ENCODE measurements at places on chromosomes 5 and 9.

- DNase-seq: no peak
Measured at GRCh38 chr9:127233550-127233949, 31.0 kb upstream of the GARNL3 start.

- no peak for DNase-seq
Measured at GRCh38 chr5:1800472-1801221, 560 bp upstream of the NDUFS6 start.

- DNase-seq: peak; percentile 51
Measured at GRCh38 chr9:110152704-110153374, 55.1 kb downstream of the C9orf152 start.

- no peak for DNase-seq
Measured at GRCh38 chr5:9105851-9106250, 440.0 kb downstream of the SEMA5A start.

DNA sequence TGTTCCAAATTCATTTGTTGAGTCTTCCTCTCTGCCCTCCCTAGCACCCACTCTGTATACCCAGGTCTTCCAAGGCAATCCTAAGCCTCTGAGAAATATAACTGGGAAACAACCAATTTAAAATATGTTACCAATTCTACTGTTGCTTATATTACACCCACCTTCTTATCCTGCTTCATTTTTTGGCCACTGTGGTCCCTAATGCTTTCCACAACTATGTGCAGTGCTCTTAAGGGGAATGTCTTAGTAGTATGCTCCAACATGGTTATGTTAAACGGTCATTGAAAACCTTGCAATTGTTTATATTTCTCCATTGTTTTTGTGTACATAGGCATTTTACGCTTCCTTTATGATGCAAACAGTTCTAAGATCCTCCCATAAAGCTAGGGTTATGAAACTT is 273.1 kb upstream of the HAPLN1 start:
- DNase-seq: no peak

GRCh38 chr9:121371495-121372061 is 1.5 kb upstream of the STOM start:
- no peak for DNase-seq

DNA sequence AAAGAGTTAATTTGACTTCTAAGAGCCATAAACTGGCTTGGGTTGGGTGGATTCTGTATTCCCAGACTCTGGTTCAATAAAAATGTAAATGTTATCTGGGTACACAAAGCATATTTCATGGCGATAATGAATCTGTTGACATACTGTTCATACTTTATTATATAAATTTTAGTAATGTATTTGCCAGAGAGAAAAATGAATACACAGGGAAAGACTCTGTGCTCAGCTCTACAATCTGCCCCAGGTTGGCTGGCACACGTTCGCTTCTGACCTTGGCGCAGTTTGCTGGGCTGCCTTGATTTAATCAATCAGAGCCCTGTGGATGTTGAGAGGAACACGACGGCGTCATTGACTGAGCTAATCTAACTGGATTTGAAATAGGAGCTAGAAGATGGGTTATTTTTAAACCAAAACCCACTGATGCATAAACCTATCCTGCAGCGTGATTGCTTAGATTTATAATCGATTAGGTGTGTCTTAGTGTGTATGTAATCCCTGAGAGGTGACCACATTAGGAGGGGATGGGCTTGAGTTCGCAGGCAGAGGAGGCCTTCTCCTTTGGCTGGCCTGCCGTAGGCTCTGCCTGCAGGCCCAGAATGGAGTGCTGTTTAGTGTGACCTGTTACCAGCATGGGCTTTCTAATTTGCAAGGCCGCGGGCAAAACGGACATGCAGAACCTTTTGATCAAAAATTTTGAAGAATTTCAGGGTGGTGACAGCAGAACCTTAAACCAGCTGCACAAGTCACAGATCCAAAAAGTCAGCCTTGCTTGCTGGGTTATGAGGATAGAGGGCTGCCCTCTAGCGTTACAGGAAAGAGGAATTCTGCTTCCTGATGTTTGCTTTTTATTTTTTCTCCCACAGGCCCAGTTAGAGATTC is 3.9 kb upstream of the ADCY2 start:
- DNase-seq: peak; percentile 11

DNA sequence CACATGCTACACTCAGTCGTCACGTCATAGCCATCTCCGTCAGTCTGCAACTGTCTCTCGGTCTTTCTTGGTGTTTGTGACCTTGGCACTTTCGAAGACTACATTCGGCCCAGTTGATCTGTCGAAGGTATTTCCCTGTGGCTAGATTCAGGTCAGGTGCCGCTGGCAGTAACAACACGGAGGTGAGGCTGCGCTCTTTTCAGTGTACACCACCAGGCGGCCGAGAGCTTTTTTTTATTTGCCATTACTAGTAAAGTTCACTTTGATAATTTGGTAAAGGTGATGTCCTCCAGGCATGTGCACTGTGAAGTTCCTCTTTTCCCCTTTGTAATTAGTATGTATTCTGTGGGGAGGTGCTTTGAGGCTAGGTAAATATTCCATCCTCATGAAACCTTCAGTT is 49.7 kb downstream of the RNF130 start:
- no peak for DNase-seq

GRCh38 chr5:89556215-89556913 is 673.4 kb upstream of the MEF2C start:
- DNase-seq: peak; percentile 87

GRCh38 chr9:130227833-130228232 is 37.7 kb upstream of the HMCN2 start:
- no peak for DNase-seq

- peak; percentile 95 for DNase-seq
Measured at GRCh38 chr9:126719618-126720031, 85.2 kb upstream of the ZBTB43 start.

DNA sequence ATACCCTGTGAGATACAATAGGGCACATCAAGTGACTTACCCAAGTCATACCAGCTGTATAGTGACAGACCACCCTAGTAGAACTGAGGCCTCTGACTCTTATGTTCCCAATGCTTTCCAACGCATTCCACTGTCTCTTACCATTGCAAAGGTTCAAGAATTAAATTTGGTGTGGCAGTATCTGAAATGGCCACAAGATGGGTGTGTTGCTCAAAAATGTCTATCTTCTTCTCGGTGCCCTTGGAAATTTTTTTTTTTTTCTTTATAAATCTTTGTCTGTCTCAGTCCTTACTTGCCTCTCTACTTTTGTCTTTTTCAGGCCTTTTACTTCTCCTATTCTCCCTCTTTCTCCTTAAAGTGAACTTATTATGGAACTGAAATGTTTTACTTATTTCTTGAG is 48.4 kb downstream of the GPR21 start:
- peak; percentile 52 for DNase-seq

DNA sequence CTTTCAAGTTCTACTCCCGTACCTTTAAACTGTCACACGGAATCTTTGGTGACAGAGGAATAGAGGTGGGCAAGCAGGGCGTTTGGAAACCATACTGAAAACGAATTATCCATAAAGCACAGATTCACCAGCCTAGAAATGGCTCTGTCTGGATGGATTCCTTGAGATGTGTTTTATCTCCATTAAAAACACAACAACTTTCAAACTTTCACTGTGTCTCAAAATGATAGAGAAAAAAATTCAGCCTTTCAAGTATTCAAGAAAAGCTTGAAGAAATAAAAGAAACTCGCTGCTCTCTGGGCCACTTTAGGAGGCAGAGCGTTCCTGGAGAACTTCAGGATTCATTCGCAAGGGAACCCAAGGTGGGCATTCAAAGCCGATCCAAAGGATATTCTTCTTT is 589 bp upstream of the THBS4 start:
- DNase-seq: no peak

- peak; percentile 97 for DNase-seq
Measured at GRCh38 chr5:5351288-5351979, 71.0 kb upstream of the ICE1 start.

DNA sequence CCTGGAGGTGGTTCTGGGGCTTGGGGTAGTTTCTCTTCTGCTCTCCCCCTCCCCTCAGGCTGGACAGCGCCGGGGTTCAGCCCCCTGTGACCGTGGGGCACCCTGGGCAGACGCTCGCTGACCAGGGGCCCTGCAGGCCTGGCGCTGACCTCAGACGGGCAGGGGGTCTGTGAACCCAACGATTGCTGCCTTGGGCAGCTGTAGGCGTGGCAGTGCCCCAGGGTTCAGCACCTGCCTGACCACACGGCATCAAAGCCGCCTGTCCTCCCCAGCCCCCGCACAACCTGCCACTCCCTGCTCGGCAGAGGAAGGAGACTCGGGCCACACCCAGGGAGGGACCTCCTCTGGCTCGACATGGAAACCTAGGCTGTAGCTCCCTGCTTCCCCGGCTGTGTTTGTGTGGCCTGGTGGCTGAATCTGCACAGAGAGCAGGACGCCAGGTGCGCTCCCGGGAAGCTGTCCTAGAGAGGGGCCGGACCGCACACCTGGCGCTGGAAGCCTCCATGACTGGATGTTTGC is 12.2 kb downstream of the LCN12 start:
- DNase-seq: peak; percentile 61

GRCh38 chr9:128818839-128819715 is 777 bp downstream of the ENDOG start:
- no peak for DNase-seq

DNA sequence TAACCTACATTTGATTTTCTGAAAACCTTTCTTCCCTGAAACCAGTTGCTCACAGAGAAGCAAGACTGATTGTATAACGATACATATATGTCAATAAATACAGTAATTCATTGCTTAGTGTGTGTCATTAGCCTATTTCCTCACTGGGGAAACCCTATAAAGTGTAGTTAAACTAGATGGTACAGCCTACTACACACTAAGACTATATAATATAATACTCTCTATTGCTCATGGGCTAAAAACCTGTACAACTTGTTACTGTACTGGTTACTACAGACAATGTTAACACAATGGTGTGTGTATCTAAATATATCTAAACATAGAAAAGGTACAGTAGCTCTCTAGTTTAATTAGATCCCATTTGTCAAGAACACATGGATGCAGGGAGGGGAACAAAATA is 181.2 kb downstream of the CDH18 start:
- DNase-seq: no peak

- peak; percentile 68 for DNase-seq
Measured at GRCh38 chr5:19322716-19323485, 665.1 kb downstream of the CDH18 start.

DNA sequence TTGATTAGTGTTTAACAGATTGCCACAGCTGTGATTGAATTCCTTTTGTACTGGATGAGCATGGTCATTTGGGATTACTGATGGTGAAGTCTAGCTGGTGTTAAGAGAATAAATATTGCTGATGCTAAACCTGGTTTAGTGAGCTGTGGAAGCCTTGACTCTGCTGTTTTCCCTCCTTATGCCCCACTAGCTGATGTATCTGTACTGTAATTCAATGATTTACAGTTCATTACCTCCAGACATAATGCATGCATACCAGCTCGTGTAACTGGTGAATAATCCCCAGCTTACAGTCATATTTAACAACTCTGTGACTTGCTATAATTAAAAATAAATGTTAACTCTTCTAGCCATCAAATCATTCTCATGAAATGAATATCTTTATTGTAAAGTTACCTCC is 1.7 kb upstream of the CMYA5 start:
- no peak for DNase-seq

GRCh38 chr9:35605351-35606137 is 482 bp downstream of the TESK1 start:
- no peak for DNase-seq

- no peak for DNase-seq
Measured at GRCh38 chr9:35797311-35798109, 6.1 kb downstream of the NPR2 start.

DNA sequence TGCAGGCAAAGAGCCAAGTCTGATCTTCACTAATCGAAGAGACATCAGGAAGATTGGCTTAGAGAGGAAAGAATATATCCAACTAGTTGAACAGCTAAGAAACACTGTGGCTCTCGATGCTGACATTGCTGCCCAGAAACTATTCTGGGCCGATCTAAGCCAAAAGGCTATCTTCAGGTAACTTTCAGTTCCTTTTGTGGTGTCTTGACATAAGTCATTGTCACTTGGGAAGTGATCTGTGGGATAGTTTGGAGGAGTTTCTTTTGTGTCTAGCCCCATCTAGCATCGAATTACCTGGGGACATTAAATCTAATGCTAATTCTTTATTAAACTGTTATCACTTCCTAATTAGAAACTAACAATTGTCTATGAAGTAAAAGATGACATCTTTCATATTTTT is 24.0 kb downstream of the VLDLR start:
- DNase-seq: no peak

DNA sequence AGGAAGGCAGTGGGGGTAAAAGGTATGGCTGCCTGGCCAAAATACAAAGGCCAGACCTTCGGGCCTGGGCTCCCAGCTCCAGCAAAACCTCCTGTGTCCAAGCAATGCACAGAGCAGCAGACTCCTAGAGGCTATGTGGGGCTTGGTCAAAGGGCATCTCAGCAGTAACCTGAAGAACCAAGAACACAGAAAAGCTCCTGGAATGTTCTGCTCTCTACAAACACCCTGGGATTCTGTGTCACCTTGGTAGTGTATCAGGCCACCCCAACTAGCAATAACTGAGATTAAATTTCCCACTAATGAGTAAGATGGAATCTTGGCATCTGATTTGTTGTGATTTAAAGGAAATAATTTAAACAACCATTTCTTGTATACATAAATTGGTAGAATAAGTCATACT is 158.6 kb downstream of the GLIS3 start:
- DNase-seq: no peak

DNA sequence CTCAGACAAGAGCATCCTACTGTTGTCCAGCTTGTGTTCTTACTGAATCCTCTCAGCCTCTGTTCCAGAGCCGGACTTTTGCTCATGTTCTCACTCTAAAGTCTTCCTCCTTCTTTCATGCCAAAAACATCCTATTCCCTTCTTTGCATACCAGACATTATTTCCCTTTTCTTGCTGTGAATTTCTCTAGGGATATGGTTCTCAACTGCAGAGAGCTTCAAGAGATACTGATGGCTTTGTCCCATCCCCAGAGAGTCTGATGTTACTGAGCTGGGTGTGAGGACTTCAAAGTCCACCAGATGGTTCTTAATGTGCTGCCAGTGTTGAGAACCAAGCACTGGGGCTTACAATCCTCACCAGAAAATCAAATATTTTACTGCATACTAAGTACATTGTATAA is 98.6 kb upstream of the FER start:
- DNase-seq: no peak

- no peak for DNase-seq
Measured at GRCh38 chr9:34518110-34518616, 4.6 kb downstream of the ENHO start.

- DNase-seq: no peak
Measured at GRCh38 chr5:60463179-60463868, 236.6 kb downstream of the DEPDC1B start.

DNA sequence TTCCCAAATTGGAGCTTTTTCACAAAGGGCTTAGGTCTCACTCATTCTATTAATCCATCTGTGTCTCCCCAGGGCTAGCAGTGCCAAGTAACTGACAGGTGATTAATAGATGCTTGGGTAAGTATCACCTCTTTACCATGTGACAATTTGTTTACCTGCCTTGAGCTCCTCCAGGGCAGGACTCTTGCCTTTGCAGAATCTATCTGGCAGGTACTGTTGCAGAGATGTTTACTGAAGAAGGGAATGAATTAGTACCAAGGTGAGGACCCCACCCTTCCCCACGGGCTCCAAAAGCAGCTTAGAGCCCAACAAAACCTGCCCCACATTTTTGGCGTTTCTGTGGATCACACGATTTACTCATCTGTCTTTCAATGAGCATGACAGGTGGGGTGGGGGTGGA is 698 bp upstream of the TGFBI start:
- DNase-seq: no peak

GRCh38 chr5:178279723-178280438 is 47.3 kb upstream of the PHYKPL start:
- no peak for DNase-seq

- DNase-seq: no peak
Measured at GRCh38 chr9:36550135-36550534, 22.6 kb upstream of the MELK start.

Measured in A172 (cell line).